ENCODE measurements at places on chromosomes 1 and 21. TPM values are rescaled to one million over a fixed set of nuclear protein-coding genes. Genes with fewer than 3 reads are reported as not detected.

The TNFRSF8 gene
- 3.2 TPM for polyA plus RNA-seq

The EIF2D gene
- 23.5 TPM for polyA plus RNA-seq

The WNT4 gene
- not detected for polyA plus RNA-seq

The ZSWIM5 gene
- polyA plus RNA-seq, result not detected

The DNAI4 gene
- 2.0 TPM for polyA plus RNA-seq

The LCE1E gene
- polyA plus RNA-seq, result not detected

GRCh38 chr1:193846876-193847604, 660.6 kb upstream of the B3GALT2 start:
- H3K4me3 ChIP-seq, result no peak overlapping the region
- no peaks in the 10 kb centered on the region for H3K27me3 ChIP-seq
- no peaks in the 10 kb centered on the region for H3K36me3 ChIP-seq

DNA sequence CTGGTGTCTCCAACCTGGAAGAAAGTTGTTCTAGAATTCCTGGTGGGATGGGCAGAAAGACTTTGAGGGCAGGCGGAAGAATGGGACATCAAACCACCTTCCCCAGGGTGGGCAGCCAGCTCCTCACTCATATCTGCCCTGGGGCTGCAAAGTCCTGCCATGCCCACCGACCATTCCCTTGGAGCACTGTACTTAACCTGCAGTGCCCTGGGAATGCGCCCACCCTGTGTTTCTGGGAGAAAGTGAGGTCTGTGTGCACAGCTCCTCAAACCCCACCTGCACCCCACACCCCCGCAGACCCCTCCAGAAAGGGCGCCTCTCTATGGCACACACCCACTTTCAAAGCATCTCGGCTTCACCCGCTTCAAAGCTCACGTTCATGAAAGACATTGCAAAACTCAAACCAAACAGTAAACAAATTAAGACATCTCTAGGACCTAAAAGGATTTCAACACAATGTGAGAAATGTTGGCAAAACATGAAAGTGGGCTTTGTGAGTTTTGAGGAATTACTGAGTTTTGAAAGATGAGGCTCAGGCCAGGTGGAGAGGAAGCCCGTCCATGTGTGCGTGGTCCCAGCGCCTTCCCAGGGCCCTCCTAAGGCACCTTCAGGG, 25.1 kb downstream of the KRTAP10-1 start:
- H3K4me1 ChIP-seq, result peaks cover 9% of the 10 kb centered on the region
- H3K4me3 ChIP-seq, result no peak overlapping the region
- no peaks in the 10 kb centered on the region for H3K27me3 ChIP-seq

DNA sequence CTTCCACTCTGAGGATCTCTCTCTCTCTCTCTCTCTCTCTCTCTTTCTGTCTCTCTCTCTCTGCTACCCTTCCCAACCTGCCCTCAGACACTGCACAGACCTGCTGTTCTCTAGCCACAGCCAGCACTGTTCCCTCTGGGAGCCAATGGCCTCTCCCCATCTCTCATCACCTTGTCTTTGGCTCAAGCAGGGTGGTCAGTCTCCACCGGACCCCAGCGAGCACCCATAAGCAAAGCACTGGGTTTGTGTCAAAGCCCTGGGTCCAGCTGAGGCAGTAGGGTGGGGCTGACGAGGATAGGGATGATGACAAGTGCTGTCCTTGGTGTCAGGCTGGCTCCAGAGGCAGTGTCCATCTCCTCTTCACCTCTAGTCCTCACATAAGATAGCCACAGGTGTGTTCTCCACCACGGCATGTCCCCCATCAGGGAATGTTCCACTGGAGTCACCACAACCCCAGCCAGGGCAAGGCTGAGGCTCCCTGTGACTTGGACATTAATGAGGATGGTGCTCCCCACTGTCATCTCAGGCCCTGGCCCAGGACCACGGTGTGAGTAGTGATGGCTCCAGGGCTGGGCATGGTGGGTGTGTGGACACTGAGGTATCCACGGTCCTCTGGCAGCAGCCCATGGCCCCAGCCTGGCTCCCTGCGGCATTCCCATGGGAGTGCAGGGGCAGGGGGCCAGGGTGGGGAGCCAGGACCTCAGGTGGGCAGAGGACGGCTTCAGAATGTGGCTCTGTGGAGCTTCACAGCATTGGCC, 8.4 kb upstream of the GOLT1A start:
- H3K27ac ChIP-seq, result no peak overlapping the region
- no peak overlapping the region for H3K4me3 ChIP-seq
- H3K4me1 ChIP-seq, result no peaks in the 10 kb centered on the region
- H3K27me3 ChIP-seq, result no peaks in the 10 kb centered on the region

GRCh38 chr1:31663622-31664452, 19.2 kb upstream of the PEF1 start:
- no peaks in the 10 kb centered on the region for H3K36me3 ChIP-seq
- no peaks in the 10 kb centered on the region for H3K4me1 ChIP-seq
- peak; percentile 38 for DNase-seq
- no peaks in the 10 kb centered on the region for H3K27me3 ChIP-seq

DNA sequence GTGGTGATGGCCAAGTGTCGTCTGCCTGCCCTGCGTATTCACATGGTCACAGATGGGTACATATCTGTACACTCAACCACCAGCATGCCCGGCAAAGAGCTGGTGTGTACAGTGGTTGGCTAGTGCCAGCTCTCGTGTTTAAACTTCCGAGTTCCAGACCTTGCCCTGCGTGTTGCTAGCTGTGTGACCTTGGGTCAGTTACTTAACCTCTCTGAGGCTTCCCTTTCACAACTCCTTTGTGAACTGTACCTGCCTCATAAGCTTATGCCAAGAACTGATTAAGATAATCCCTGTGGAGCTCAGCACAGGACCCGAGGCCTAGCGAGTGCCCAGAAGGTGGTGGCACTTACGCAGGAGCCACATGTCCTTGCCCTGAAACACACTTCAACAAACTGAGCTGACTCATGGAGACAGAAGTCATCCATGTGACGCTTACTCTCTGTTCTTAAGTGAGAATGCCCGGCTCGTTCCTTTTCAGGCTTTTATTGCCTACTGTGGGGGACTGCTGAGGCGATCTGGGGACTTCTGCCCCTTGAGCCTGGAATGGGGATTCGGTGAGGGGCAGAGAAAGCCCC, 55.4 kb downstream of the ALPL start:
- H3K27ac ChIP-seq, result no peak overlapping the region
- no peak for DNase-seq
- H3K4me1 ChIP-seq, result no peaks in the 10 kb centered on the region
- H3K36me3 ChIP-seq, result no peaks in the 10 kb centered on the region
- H3K27me3 ChIP-seq, result no peaks in the 10 kb centered on the region
- H3K4me3 ChIP-seq, result no peak overlapping the region

DNA sequence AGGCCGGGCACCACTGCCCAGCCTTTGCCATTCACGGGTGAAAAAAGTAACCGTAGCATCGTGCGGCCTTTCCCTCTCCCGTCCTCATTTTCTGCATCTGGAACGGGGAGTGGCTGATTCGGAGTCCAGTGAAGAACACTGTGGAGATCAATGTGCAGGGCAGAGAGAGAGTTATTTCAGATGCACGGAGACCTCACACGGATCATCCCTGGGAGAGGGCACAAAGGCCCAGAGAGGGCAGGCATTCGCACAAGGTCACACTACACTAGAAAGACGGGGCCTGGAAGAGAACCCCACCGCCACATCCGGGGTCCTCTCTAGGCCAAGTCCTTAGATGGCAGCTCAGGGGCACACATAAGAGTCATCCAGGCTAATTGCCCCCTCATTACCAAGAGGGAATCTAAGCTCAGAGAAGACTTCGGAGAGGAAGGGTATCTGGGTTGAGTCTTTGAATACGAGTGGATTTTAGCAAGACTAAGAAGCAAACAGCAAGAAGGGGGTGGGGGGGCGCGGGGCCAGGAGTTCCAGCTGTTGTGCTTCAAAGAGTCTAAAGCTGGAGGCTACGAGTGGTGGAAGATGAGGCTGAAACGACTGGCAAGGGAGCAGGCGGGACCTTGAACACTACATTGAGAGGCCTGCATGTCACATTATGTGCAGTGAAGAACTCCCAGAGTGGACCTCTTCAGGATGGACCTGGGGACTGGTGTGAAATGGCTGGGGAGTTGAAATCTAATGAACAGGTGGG, 857 bp downstream of the GPX7 start:
- H3K4me1 ChIP-seq, result peaks cover 37% of the 10 kb centered on the region
- peaks cover 4% of the 10 kb centered on the region for H3K36me3 ChIP-seq
- peak; percentile 19 for DNase-seq
- peak overlapping the region; percentile 73 for H3K4me3 ChIP-seq

- no peaks in the 10 kb centered on the region for H3K4me1 ChIP-seq
- no peaks in the 10 kb centered on the region for H3K36me3 ChIP-seq
- peaks cover 2% of the 10 kb centered on the region for H3K27me3 ChIP-seq
- no peak for DNase-seq
Observed at GRCh38 chr21:45670731-45671130, 27.2 kb downstream of the PCBP3 start.
